ENCODE measurements at places on chromosomes 7 and 10.

DNA sequence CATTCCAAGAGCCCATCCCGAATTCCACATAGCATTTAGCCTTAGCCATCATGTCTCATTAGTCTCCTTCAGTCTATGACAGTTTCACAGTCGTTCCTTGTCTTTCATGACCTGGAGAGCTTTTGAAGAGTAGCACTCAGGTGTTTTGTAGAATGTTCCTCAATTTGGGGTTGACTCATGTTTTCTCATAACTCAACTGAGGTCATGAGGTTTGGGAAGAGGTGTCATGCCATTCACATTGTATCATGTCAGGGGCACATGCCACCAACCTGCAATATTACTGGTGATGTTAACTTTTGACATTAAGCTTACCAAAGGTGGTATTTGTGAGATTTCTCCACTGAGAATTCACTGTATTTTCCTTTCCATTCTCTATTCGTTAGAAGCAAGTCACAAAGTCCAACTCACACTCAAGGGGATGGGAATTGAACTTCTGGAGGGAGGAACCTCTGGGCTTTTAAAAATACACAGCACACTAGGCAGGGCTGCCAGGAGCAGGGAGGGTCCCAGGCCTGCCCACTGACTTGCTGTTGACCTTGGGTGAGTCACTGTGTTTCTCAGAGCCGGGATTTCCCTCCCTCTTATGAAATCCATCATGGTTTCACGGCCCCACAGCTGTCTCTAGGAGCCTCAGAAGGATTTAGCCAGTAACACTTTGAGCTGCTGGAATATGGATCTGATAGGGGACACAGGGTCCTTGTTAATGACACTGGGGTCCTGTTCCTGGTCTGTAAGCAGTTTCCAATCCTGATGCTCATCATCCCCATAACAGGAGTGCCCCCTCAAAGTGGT is 74.4 kb upstream of the TCF7L2 start:
- DNase-seq: no peak

- DNase-seq: peak; percentile 5
Measured at GRCh38 chr7:117791877-117792780, 81.1 kb downstream of the CTTNBP2 start.

DNA sequence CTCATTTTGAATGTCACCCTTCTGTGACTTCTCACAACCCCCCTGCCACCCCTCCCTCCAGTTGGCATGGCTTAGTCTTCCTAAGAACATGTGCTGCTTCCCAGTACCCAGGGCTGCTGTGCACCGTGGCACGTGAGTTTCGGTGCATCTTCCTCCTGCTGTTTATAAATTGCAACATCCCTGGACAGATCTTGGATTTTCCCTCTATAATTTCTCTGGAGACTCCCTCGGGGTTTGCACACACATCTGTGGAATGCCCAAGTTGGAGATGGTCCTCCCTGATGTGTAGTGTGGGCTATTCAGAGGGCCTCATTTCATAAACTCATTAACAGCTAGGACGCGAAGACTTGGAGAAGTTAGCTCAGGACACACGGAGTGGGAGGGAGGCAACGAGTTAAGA is 52.9 kb downstream of the IKZF1 start:
- DNase-seq: no peak

DNA sequence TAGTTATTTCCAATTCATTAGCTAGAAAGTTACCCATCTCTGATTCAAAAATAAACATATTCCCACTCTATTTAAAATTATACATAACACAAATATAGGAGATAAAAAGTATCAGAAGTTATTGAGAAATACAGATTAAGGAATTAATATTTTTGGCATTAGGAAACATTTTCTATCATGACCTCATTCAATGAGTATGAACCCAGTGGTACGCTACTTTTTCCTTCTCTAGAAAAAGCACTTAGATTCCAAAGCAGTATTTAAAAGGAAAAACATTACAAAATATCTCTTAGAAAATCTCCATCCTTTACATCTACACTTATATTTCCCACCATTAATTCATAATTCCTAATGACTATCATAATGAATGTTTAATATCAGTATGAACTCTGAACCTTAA is 240.6 kb upstream of the GNAI1 start:
- DNase-seq: no peak

- no peak for DNase-seq
Measured at GRCh38 chr7:64775289-64775688, 18.9 kb upstream of the ZNF138 start.

Data from CD4-positive, alpha-beta T cell treated with Interleukin-1 beta for 1 hour (primary cell).